CD8-positive, alpha-beta memory T cell (primary cell): ENCODE measurements at places on chromosomes 2 and 18.

DNA sequence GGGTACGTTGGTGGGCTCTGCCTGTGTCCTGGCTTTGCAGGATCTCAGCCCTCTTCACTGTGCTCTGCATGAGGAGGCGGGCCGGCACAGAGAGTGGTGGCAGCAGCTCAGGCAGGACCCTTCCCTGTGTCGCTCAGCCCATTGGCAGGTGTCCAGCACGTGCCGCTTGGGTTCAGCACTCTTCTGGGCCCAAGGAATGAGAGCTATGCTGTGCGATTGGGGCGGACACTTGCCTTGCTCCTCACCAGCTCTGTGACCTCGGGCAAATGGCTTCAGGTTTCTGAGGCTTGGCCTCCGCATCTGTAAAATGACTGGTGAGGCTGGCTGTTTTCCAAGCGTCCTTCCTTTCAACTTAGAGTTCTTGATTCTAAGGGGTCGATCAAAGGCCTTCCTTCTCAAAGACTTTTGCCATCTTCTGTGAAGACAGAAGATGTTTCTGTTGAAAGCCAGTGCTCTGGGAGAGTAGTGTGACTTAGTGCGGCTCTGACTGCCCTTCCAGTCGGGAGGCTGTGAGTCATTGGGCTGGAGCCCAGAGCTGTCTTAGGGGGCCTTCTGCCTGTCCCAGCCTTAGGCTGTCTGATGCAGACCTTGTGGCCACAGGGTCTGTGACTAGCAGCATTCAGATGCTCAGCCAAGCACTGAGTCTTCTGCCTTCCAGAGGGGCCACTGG, 35.6 kb downstream of the GLI2 start:
- no peak overlapping the region for H3K4me3 ChIP-seq
- H3K27me3 ChIP-seq = no peaks in the 10 kb centered on the region
- no peaks in the 10 kb centered on the region for H3K36me3 ChIP-seq
- no peak for DNase-seq

GRCh38 chr18:46423226-46423805, 233.7 kb downstream of the LOXHD1 start:
- no peaks in the 10 kb centered on the region for H3K27me3 ChIP-seq
- H3K27ac ChIP-seq = no peak overlapping the region
- H3K4me3 ChIP-seq = no peak overlapping the region
- H3K4me1 ChIP-seq = no peaks in the 10 kb centered on the region

- H3K36me3 ChIP-seq = no peaks in the 10 kb centered on the region
- no peaks in the 10 kb centered on the region for H3K27me3 ChIP-seq
- no peak for DNase-seq
- H3K4me3 ChIP-seq = no peak overlapping the region
- no peaks in the 10 kb centered on the region for H3K4me1 ChIP-seq
Measured at GRCh38 chr2:36708041-36708741, 11.7 kb downstream of the VIT start.

GRCh38 chr2:22003270-22003669, 879.5 kb downstream of the TDRD15 start:
- H3K36me3 ChIP-seq = no peaks in the 10 kb centered on the region
- no peaks in the 10 kb centered on the region for H3K4me1 ChIP-seq
- H3K4me3 ChIP-seq = no peak overlapping the region

- no peaks in the 10 kb centered on the region for H3K4me1 ChIP-seq
- H3K36me3 ChIP-seq = no peaks in the 10 kb centered on the region
- no peaks in the 10 kb centered on the region for H3K27me3 ChIP-seq
- no peak for DNase-seq
- H3K27ac ChIP-seq = no peak overlapping the region
Measured at GRCh38 chr2:138237667-138238384, 263.7 kb upstream of the SPOPL start.

GRCh38 chr2:10267036-10267435, 35.7 kb upstream of the HPCAL1 start:
- H3K27me3 ChIP-seq = no peaks in the 10 kb centered on the region
- no peaks in the 10 kb centered on the region for H3K36me3 ChIP-seq
- no peak for DNase-seq
- H3K27ac ChIP-seq = no peak overlapping the region
- H3K4me3 ChIP-seq = no peak overlapping the region

- H3K27ac ChIP-seq = no peak overlapping the region
- DNase-seq = no peak
- no peaks in the 10 kb centered on the region for H3K27me3 ChIP-seq
- H3K36me3 ChIP-seq = no peaks in the 10 kb centered on the region
- no peak overlapping the region for H3K4me3 ChIP-seq
- no peaks in the 10 kb centered on the region for H3K4me1 ChIP-seq
Measured at GRCh38 chr2:206572725-206573124, 69.6 kb upstream of the FAM237A start.

DNA sequence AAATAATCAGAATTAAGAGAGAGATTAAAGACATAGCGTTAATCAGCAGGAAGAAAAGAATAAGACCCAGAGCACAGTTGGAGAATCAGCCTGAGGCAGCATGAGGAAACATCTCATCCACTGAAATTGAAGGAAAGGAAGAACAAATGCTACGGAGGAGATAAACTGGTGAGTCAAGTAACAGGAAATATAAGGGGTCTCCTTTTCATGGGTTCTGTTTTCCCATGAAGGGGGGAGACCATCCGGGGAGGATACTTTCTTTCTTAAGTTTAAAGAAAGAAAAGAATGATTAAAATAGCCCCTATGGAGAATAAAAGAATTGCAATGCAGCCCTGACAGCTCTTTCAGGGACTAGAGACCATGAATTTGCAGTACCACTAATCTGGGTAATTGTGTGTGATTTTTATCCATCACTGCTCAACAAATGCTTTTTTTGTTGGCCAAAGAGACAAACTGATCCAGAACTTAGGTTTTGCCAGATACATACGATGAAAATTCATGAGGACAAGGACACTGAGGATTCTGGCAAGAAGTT, 17.7 kb downstream of the ROCK2 start:
- no peak for DNase-seq
- no peaks in the 10 kb centered on the region for H3K36me3 ChIP-seq
- H3K27ac ChIP-seq = no peak overlapping the region

GRCh38 chr2:42072349-42073118, 24.7 kb downstream of the PKDCC start:
- H3K36me3 ChIP-seq = no peaks in the 10 kb centered on the region
- no peaks in the 10 kb centered on the region for H3K4me1 ChIP-seq
- H3K4me3 ChIP-seq = no peak overlapping the region
- no peak for DNase-seq

- H3K4me1 ChIP-seq = peaks cover 42% of the 10 kb centered on the region
- no peak overlapping the region for H3K27ac ChIP-seq
Measured at GRCh38 chr18:13463526-13464210, 245.1 kb downstream of the LDLRAD4 start.

GRCh38 chr2:40546439-40547191, 94.7 kb upstream of the SLC8A1 start:
- no peak overlapping the region for H3K4me3 ChIP-seq
- H3K36me3 ChIP-seq = no peaks in the 10 kb centered on the region
- DNase-seq = no peak
- no peaks in the 10 kb centered on the region for H3K4me1 ChIP-seq

DNA sequence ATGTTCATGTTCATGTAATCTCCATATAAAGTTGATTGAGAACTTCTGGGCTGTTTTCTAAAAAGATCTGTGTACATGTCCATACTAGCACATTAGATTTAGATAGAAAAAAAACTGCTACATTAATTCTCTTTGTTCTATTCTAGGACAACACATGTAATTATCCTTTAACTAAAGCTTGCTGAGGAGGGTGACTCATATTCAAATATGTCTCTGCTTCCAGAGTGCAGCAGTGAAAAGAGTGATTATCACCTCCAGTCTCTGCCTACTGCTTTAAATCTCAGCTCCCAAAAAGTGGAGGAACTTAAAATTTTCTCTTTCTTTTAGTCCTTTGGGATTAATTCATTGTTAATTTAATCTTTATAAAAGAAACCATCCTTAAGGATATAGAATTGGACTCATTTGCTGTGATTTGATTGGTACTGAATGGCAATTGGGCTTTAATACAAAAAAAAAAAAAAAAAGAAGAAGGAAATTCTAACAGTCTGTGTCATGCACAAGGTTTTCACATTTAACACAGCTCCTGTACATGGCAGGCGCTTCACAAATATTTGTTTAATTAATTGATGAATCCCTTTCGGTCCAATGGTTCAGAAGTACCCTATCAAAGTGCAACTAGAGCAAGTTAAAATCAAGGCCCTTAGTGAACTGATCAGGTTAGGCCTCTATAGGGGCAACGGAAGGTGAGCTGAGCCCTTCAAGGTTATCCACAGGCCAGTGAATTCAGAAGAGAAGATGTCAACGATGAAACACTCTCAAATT, 214.0 kb upstream of the KCNJ3 start:
- H3K4me3 ChIP-seq = no peak overlapping the region
- H3K27me3 ChIP-seq = no peaks in the 10 kb centered on the region
- H3K36me3 ChIP-seq = no peaks in the 10 kb centered on the region
- H3K27ac ChIP-seq = no peak overlapping the region

GRCh38 chr2:194363295-194363694, 1293.7 kb upstream of the SLC39A10 start:
- no peak overlapping the region for H3K27ac ChIP-seq
- no peak for DNase-seq
- no peak overlapping the region for H3K4me3 ChIP-seq
- no peaks in the 10 kb centered on the region for H3K36me3 ChIP-seq

- peaks cover 22% of the 10 kb centered on the region for H3K4me1 ChIP-seq
- DNase-seq = no peak
- no peaks in the 10 kb centered on the region for H3K36me3 ChIP-seq
- H3K27me3 ChIP-seq = no peaks in the 10 kb centered on the region
- H3K27ac ChIP-seq = no peak overlapping the region
Measured at GRCh38 chr2:136005462-136006196, 20.2 kb upstream of the DARS1 start.

- H3K27me3 ChIP-seq = no peaks in the 10 kb centered on the region
- no peak overlapping the region for H3K27ac ChIP-seq
- H3K4me1 ChIP-seq = no peaks in the 10 kb centered on the region
- no peak for DNase-seq
- no peaks in the 10 kb centered on the region for H3K36me3 ChIP-seq
Measured at GRCh38 chr2:124810132-124810531, 785.0 kb downstream of the CNTNAP5 start.
